ENCODE measurements at places on chromosomes 5 and 9. TPM values are rescaled to one million over a fixed set of nuclear protein-coding genes. Genes with fewer than 3 reads are reported as not detected.

VAV2 gene
- 28.7 TPM for polyA plus RNA-seq

LURAP1L gene
- polyA plus RNA-seq, result not detected

IGFBPL1 gene
- not detected for polyA plus RNA-seq

CENPP gene
- 1.9 TPM for polyA plus RNA-seq

ADAMTSL1 gene
- not detected for polyA plus RNA-seq

SLC27A6 gene
- not detected for polyA plus RNA-seq

ARHGEF39 gene
- polyA plus RNA-seq, result 0.64 TPM

PCDHGA11 gene
- polyA plus RNA-seq, result 0.15 TPM

ZNF454 gene
- not detected for polyA plus RNA-seq

ZFP37 gene
- 2.5 TPM for polyA plus RNA-seq

NUTM2F gene
- not detected for polyA plus RNA-seq

DELE1 gene
- 32.3 TPM for polyA plus RNA-seq

ANKRD31 gene
- 0.10 TPM for polyA plus RNA-seq

NR5A1 gene
- not detected for polyA plus RNA-seq

CD74 gene
- 29,718 TPM for polyA plus RNA-seq

IFNB1 gene
- polyA plus RNA-seq, result not detected

CRB2 gene
- not detected for polyA plus RNA-seq

WASHC1 gene
- 2.7 TPM for polyA plus RNA-seq

CTXN3 gene
- not detected for polyA plus RNA-seq

SLC45A2 gene
- polyA plus RNA-seq, result not detected

NOTCH1 gene
- 3.5 TPM for polyA plus RNA-seq

OMD gene
- polyA plus RNA-seq, result not detected

PDE6A gene
- polyA plus RNA-seq, result 0.05 TPM

BSPRY gene
- polyA plus RNA-seq, result 1.3 TPM

PRXL2C gene
- 9.6 TPM for polyA plus RNA-seq

RPL35 gene
- 2,381 TPM for polyA plus RNA-seq

SGCD gene
- polyA plus RNA-seq, result not detected

NPM1 gene
- polyA plus RNA-seq, result 715 TPM

C5orf46 gene
- polyA plus RNA-seq, result not detected

KIF4B gene
- not detected for polyA plus RNA-seq

C5orf63 gene
- polyA plus RNA-seq, result 11.1 TPM

PCDHA12 gene
- polyA plus RNA-seq, result not detected

SLC6A18 gene
- polyA plus RNA-seq, result not detected

MYMK gene
- not detected for polyA plus RNA-seq

PRKAA1 gene
- 35.7 TPM for polyA plus RNA-seq

IL9 gene
- polyA plus RNA-seq, result not detected

PKD2L2 gene
- polyA plus RNA-seq, result 0.46 TPM

OBP2B gene
- polyA plus RNA-seq, result not detected

PCDHA6 gene
- not detected for polyA plus RNA-seq

SVEP1 gene
- not detected for polyA plus RNA-seq

DOCK2 gene
- polyA plus RNA-seq, result 114 TPM

STK32A gene
- not detected for polyA plus RNA-seq

IL31RA gene
- polyA plus RNA-seq, result not detected

F12 gene
- 0.78 TPM for polyA plus RNA-seq

ANKRA2 gene
- 19.3 TPM for polyA plus RNA-seq

PCDHGB3 gene
- not detected for polyA plus RNA-seq
